CD8-positive, alpha-beta T cell (primary cell): ENCODE measurements at places on chromosomes 2 and 18.

DNA sequence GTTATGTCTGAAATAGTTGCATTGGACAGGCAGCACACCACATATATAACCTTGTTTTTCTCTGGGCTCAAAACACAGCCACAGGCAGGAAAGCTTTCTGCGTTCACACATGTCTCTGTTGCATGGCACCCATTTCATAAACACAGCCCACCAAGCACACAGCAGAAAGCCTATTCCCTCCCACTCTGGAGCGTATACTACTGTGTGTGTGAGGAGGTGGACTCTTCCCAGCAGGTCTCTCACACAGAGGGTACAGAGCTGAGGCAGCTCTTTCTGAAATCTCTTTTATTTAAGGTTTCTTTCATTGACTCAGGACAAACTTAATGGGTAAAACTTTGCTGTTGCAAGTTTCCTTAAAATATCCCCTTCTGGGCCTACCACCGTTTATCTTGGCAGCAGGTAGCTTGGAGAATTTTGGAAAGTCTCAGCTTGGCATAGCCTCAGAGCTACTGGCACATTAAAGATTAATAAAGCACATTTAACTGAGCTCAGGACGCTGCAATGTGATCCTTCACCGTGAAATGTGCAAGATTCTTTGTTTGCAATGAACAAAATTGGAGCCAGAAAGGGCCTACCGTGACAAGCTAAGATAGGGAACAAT is 105.1 kb upstream of the NCKAP5 start:
- DNase-seq: no peak

DNA sequence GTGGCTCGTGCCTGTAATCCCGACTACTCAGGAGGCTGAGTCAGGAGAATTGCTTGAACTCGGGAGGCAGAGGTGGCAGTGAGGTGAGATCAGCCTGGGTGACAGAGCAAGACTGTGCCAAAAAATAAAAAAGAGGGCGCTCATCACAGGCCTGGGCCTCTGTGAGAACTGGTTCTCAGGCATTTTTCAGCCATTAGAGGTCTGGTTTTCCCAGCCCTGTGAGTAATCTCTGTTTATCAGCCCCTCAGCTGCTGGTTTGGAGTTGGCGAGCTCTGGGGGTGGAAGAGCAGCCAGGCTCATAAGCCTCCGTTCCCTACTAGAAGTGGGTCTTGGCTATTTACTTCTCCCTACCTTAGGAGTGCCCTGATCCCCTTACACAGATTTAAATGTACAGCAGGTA is 53.1 kb downstream of the CHRNA1 start:
- no peak for DNase-seq

DNA sequence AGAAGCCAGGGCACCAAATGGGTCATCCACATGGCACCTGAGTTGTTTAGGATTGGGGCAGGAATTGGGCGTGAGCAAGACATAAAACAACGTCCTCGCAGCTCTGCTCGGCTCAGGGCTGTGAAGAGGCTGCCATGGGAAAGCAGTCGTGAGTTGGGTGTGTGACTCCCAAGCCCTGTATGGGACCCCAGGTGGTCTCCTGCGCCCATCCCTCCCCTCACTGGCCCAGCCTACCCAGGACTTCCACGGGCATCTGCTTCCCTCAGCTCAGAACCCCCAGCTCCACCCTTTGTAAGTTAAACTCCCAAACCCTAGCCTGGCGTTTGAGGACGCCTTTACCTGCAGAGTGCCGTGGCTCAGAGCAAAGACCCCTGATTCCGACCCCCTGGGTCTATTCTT is 23.2 kb upstream of the HPCAL1 start:
- DNase-seq: no peak

GRCh38 chr2:173427887-173428668 is 73.4 kb downstream of the CDCA7 start:
- DNase-seq: no peak
